ENCODE measurements at places on chromosomes 13 and 19.

GRCh38 chr13:43650882-43651281 is 135.9 kb downstream of the ENOX1 start:
- DNase-seq: no peak

DNA sequence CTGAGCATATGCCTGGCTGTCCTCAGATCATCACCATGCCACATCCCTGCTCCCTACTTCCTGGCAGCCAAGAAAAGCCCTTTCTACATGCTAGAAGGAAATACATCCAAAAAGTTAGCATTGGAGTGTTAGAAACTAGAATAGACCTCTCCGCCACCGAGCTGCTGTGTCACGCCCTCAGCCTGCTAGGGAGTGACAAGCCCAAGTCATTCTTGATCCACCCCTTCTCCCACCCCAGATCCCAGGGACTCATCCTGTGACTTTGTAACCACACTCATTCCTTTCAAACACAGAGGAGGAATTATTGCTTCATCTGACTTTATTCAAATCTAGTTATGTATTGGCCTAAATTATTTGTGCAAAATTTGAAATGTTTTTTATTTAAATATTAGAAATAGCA is 45.3 kb downstream of the POLR1D start:
- DNase-seq: no peak

DNA sequence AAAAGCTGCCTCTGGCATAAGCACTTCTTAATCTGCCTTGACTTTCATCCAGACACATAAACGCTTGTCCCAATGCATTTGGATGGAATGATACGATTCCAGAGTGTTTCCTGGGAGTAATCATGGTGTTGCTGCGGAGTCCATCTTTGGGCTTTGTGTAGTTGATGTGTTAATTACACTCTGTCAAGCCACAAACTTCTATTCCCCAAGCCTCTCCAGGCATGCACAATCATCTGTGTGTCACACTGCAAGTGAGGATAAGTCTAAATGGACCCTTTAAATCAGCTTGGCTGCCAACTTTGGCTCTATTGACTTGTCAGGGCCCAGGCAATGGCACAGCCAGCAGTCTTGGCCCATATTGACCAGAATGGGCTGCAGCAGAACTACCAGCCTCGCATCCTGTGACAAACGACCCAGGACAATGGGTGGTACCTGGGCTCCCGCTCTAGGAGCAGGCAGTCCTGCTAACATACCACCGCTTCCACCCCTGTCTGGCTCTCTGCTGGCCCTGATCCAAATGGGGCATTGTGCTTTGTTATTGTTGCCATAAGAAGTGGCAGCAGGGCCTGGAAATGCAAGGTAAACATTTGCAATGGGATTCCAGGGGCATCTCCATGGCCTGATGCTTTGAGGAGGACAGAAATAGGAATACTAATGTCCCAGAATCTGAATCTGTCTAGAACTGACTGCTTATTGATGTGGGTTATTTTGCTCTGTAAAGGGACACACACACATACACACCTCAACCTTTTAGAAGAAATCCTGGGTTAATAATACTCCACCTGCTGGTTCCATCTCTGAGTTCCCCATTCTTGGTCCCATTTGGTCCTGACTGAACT is 127.2 kb downstream of the DNAJC15 start:
- no peak for DNase-seq

DNA sequence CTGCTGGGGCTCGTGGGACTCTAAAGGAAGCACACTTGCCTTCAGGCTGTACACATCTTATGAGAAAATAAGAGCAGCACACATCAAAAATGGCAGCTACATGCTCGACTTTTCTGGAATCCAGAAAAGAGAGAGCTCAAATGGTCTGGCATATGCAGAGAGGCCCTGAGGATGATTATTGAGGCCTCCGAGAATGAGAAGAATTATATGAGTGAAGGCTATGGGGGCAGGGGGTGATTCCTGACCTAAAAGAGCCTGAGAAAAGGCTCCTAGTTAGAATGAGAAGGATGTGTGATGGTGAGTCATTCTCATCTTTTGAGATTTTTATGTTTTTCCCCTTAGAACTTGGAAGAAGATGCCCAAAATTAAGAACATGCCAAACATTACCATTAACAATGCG is 97.1 kb downstream of the HSPH1 start:
- DNase-seq: no peak

GRCh38 chr19:39124136-39124764 is 1.3 kb upstream of the PAK4 start:
- DNase-seq: no peak
